Kidney epithelial cell (primary cell): ENCODE measurements at places on chromosomes 5 and 9. TPM values are rescaled to one million over a fixed set of nuclear protein-coding genes. Genes with fewer than 3 reads are reported as not detected.

The TAF11L5 gene
- total RNA-seq: not detected in 2 replicates

DNA sequence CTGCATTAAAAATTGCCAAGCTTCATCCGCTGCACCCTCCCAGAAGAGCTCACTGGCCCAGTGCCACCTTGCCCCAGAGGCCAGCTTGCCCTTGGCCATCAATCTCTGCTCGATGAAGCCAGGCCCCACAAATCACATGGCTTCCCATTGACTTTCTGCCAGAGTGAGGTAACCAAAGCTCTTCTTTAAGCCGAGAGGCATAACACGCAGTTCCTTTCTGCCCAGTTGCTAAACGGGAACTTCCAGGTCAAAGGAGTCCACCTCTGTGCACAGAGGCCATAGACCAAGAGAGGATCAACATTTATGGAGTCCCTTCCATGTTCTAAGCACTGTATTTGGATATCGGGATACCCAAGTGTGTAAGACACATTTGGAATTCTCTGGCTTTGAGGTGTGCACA lies 208.8 kb downstream of the KIF4B start:
- DNase-seq: no peak

DNA sequence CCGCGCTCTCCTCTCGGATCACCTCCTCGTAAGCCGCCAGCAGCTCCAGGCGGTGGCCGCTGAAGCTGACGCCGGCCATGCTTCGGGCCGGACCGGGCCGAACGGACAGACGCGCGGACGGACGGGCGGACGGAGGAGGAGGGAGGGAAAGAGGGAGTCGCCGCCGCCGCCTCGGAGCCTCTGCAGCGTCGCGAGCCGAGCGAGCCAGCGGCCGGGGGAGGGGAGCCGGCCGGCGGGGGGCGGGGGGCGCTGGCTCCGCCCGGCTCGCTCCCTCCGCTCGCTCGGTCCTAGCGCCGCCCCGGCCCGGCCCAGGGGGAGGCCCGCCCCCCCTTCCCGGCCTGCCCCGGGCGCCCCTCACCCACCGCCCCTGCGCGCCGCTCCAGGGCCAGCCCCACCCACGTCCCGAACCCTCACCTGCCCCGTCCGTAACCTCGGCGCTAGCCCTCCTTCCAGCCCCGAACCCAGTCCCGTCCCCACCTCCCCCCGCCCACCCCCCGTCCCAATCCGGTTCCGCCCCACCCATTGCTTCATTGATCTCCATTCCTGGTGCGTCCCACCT lies at the start of gene DBN1:
Gene DBN1 (minus strand): TSS at position 192 of the 559 bp plus-strand sequence. CDS start 113 bp downstream, at position 79.
- no peak for DNase-seq

DNA sequence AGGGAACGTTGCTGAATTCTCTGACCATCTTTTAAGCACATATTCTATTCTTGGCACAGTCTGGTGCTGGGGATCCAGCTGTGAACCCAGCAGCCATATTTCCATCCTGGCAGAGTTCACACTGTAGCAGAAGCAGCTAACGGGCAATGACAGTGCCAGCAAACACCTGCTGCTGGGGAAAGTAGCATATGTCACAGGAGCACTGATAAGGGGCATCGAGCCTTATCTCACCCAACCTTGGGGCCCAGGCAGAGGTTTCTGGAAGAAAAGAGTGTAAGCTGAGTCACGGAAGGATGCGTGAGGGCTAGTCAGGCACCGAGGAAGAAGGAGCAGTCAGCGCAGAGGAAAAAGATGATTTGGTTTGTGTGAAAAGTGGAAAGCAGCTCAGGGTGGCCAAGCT lies 1.1 kb downstream of the NDOR1 start:
- no peak for DNase-seq

DNA sequence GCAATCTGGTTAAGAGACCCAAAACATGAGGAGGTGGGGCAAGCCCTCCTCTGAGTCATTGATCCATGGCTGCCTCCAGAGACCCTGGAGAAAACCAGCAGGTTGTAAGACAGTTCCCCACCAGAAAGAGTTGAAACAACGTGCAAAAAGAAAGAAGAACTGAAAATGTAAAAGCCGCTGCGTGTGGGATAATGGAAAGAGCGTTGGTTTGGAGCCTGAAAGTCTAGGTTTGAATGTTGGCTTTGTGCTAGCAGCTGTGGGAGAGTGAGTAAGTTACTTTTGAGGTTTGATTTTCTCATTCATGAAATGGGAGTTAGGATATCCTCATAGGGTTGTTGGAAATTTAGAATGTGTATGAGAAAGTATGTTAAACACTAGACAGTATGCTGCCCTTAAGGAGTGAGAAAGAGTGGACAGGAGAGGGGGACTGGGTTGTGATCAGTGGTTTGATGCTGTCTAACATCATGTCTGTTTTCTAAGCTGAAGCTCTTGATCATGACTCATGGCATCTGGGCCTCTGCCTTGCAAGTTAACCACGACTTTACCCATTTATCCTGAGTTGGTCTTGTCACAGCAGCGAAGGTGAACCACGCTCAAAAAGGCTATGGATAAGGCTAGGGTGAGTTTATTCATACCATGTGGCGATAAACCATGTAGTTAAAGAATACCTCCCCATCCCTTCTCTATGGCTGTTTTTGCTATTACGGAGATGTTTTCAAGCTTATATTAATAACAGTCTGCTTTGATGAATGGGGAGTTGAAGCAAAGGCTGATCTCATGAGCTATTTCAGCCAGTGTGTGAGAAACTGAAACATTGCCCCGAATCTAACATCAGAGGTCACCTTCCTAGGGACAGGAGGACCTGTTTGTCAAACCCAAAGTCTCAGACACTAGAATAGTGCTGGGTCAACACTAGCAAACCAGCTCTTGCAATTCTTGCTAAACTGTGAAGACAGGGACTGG lies 41.3 kb downstream of the ZNF366 start:
- DNase-seq: peak; percentile 47

The CDX1 gene
- total RNA-seq: 0.33 and 0.48 TPM in 2 replicates

The STC2 gene
- total RNA-seq: 136 and 219 TPM in 2 replicates

- DNase-seq: no peak
Observed at GRCh38 chr9:81363916-81364480, 325.3 kb downstream of the TLE1 start.

DNA sequence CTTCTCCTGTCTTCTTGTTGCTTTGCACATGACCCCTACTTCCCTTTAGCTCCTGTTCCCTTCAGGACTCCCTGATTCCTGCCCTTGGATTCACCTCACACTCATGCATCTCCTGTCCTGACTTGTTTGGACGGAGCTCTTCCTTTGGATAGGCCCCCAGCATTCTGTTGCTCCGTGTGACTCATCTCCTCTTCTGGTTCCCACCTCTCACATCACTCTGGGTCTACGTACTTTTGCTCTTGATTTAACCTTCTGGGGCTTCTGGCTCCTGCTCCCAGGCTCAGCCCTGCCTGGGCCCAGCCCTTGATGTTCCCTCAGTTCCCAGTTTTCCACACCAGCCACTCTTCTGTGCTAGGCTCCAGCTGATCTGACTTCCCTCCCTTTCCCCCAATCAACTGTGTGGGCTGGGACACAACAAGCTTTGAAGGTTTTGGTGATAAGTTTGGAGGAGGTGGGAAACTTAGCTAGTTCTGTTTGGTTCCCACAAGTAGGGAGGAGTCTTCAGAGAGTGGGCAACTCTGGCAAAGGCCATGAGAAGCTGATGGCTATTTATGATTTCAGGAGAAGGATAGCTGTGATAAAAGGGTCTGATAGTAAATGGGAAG lies 331.5 kb downstream of the ARHGEF28 start:
- DNase-seq: no peak

DNA sequence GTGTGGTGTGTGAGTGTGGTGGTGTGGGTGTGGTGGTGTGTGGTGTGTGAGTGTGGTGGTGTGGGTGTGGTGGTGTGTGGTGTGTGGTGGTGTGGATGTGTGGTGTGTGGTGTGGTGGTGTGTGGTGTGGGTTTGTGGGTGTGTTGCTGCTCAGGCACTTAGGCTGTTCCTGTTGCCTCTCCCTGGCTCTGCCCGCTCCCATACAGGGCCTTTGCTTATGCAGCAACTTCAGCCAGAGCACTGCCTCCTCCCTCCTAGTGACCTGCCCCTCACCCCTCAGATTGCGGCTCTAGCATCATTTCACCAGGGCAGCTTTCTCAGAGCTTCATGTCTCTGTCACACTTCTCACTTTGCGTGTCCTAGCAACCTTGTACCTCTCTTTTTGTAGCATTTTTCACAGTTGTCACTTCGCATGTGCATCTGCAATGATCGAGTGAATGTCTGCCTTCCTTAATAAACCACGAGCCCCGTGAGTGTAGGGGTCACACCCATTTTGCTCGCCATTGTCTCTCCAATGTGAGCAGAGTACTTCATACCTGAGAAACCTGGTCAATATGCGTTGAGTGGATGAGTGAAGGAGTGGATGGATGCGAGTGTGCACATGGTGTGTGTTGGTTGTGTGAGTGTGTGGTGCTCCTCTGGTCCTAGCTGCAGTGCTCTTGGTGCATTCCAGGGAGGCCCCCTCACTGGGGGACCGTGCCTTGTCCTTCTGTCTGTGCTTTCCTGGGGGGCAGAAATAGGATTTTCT lies 167.9 kb upstream of the PANK3 start:
- no peak for DNase-seq

The BTNL9 gene
- total RNA-seq: 0.21 TPM in 1 of 2 replicates, not detected in the other

DNA sequence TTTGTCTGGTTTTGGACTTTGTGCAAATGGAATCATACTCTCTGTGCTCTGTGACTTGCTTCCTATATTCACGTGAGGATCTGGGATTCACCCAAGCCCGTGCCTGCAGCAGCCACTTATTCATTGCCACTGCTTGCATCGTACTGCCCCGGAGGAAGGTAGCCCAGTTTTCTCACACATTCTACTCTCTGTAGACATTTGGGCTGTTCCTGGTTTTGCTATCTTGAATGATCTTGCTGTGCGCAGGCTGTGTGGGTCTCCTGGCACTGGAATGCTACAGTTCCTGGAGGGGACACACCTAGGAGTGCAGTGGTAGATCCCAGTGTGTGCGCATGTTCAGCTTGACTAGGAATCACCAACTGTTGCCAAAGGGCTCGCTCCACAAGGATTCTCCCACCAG lies 99.2 kb upstream of the BOD1 start:
- no peak for DNase-seq

DNA sequence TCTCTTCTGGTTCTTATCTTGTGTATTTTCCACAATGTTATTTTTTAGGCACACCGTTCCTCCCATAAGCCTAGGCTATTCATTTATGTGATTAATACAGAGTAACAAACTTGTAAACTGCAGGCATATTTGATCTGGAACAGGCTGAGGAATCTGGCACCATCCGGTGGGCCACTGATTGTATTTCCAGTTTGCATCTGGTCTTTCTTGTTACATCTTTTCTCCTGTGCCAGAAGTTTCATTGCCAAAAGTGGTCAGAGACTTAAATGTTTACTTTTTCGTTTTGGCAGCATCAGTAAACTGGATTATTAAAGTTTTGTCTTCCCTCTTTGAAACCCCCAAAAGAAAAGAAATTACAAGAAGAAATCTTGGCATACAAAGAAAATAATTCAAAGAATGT lies 17.9 kb upstream of the ZCCHC7 start:
- DNase-seq: no peak

- DNase-seq: no peak
Observed at GRCh38 chr9:135526730-135527571, 5.7 kb downstream of the LCN1 start.

DNA sequence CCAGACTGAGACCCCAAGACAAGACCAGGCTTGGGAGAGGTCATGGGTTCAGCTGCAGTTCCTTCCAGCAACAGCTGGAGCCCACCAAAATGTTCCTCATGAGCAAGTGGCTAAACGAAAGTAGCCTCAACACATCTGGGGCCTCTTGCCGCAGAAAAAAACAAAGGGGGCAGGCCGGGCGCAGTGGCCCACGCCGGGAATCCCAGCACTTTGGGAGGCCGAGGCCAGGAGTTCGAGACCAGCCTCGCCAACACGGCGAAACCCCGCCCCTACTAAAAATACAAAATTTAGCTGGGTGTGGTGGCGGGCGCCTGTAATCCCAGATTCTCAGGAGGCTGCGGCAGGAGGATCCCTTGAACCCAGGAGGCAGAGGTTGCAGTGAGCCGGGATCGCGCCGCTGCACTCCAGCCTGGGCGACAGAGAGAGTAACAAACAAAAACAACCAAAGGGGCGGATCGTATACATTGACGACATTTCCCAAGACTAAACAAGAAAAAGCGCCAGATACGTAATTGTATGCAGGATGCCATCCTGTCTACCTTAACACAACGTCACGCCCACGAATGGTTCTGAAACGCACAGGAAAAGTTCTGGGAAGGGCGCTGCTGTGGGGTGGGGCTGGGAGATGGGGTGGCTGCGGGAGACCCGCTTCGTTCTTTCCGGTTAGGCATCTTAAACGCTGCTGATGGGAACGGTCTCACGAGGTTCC lies 1.7 kb downstream of the INPP5E start:
- no peak for DNase-seq

The SCGB3A1 gene
- total RNA-seq: 3.7 TPM in 1 of 2 replicates, not detected in the other

GRCh38 chr9:76608575-76609273 lies 149.7 kb downstream of the GCNT1 start:
- DNase-seq: no peak

The GABRG2 gene
- total RNA-seq: not detected in 2 replicates

The GTF2H2C gene
- total RNA-seq: 28.4 and 31.3 TPM in 2 replicates

GRCh38 chr9:86644675-86645034 lies 290.4 kb upstream of the TUT7 start:
- no peak for DNase-seq

DNA sequence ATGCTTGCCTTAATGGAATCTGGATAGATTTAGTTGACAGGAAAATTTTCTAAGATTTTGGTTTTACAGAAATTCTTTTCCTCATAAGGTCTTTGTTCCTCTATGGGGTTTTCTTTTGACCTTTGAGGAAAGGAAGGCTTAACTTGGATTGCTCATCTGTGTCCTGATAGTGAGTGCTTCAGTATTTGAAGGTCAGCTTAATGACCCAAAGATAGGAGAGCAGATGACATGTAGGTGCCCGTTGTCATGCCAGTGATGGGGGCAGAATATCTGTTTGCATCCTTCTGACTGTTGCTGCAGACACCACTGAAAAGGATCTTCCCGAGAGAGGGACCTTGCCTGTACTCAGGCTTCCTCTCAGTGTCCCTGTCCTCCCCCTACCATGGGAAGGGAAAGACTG lies 30.9 kb downstream of the MEGF10 start:
- DNase-seq: no peak

GRCh38 chr9:72650206-72650605 lies 128.8 kb downstream of the TMC1 start:
- no peak for DNase-seq

DNA sequence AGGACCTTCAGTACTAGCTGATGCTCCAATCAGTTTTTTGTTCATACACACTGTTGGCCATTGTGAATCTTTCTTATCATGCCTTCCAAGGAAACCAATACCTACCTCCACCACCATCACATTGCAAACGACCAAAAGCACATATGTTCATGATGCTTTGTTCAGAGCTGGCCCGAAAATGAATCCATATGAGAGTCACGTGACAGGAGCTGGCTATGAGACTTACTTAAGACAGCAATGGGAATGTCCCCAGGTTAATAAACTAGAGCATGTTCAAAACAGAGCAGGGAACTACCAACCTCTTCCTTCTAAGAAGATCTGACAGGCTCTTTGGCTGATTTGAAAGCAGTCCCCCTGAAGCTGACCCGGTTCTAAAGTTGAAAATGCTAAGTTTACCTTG lies 93.5 kb downstream of the FGF1 start:
- DNase-seq: no peak

- DNase-seq: peak; percentile 73
Observed at GRCh38 chr5:21774801-21775200, 1078.3 kb downstream of the CDH12 start.
